Pons (tissue), 1 donor: ENCODE measurements at places on chromosomes 11 and 22.

DNA sequence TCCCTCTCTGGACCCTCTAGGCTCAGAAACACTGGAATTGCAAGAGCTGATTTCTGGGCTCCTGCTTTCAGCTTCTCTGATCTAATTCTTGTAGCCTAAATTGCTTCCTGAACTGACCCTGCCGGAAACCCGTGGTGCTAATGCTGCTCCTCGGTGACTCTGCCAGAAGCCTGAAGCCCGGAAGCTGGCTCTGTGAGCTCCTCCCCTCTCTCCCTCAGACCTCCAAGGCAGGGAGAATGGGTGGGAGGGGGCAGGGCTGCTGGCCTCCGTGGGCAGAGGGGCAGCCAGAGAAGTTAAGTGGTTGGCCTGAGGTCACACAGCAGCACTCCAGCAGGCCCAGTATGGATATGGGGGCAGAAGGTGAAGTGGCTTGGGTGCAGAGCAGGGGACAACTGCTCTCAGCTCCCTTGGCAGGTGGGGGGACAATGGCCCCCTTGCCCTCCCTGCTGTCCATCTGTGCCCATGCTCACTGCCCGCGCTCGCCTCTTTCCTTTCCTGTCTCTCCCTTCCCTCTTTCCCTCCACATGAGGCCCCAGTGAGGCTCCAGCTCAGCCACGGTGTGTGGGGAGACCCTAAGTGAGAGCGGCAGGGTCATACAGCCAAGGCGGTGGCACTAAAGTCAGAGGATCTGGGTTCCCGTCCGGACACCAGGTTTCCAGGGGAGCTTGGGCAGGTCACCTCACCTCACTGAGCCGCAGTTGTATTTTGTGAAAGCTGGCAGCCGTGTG is 16.2 kb downstream of the CAPN5 start:
- no peak for DNase-seq

DNA sequence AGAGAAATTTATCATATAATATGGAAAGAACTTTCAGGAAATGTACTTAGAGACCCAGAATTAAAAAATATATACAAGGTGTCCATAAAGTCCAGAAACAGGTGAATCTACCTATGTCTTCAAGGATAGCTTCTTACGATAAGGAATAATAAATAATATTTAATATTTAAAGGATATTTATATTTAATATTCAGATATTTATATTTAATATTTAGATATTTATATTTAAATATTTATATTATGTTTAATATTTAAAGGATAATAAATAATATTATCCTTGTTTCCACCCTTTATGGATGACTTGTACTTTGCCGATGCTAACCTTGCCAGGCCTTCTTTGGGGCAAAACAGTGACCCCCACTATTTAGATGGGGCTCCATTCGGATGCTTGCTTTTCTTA is 169.5 kb upstream of the CADM1 start:
- DNase-seq, result no peak

DNA sequence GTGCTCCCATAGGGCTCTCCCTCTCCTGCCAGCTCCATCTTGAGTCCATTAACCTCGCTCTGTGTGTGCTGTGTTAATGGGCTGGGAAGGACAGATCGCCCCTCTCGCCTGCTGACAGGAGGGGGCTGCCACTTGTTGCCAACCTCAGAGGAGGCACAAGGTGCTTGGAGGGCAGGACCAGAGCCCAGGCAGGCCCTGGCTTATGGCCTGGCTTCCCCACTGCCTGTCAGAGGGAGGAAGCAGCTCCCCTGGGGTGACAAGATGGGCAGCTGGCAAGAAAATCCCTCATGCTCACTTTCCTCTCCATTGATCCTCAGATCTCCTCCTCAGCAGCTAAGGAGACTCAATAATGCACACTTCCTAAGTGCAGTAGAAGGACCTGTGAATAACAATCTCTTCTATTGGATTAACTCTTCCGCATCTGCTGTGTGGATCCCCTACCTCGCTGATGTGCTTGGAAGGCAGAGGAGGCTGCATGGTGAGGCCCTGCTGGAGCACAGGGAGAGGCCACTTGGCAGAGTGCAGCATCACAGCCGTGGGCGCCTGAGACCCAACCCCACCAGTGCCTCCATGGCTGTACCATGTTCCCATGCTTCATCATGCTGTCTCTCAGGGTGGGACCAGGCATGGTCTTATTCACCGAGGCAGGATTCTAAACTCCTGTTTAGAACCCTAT is 70.3 kb downstream of the TRIM29 start:
- no peak for DNase-seq

DNA sequence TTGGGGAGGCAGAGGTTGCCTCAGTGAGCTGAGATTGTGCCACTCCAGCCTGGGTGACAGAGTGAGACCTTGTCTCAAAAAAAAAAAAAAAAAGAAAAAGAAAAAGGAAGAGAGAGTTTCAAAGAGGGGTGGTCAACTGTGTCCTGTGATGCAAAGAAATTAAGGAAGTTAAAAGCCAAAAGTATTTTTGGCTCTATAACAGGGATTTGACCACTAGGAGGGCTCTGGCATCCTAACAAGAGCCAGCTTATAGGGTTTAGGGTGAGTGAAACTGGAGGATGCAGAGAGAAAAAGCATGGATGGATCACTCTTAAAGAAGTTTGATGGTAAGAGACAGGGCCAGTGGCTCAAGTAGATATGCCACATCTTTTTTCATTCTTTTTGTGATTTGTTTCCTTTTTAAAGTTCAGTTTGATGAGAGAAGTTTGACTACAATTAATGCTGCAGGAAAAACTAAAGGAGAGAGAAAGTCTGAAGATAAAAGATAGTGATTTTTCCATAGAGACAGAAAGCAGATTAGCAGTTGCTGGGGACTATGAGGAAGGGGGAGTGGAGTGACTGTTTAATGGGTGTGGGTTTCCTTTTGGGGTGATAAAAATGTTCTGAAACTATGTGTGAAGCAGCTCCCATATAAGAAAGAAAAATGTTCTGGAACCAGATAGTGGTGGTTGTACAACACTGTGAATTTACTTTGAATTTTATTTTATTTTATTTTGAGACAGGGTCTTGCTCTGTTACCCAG is 11.1 kb upstream of the MICAL2 start:
- peak; percentile 25 for DNase-seq

DNA sequence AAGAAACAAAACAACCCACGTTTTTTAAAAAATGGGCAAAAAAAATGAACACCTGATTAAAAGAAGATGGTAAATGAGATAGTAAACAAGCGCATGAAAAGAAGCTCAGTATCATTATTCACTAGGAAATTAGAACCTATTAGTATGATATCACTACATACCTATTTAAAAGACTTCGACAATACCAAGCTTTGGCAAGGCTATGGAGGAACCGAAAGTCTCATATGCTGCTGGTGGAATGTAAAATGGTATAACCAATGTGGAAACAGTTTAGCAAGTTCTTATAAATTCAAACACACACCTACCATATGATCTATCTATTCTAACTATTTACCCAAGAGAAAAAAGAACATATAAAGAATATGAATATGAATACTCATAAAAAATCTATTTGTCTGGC is 143.8 kb downstream of the APOL5 start:
- DNase-seq, result no peak

DNA sequence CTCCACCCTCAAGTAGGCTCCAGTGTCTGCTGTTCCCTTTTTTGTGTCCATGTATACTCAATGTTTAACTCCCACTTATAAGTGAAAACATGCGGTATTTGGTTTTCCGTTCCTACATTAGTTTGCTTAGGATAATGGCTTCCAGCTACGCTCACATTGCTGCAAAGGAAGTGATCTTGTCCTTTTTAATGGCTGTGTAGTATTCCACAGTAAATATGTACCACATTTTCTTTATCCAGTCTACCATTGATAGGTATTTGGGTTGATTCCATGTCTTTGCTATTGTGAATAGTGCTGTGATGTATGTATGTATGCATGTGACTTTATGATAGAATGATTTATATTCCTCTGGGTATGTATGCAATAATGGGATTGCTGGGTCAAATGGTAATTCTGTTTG is 144.6 kb downstream of the BRD1 start:
- no peak for DNase-seq

DNA sequence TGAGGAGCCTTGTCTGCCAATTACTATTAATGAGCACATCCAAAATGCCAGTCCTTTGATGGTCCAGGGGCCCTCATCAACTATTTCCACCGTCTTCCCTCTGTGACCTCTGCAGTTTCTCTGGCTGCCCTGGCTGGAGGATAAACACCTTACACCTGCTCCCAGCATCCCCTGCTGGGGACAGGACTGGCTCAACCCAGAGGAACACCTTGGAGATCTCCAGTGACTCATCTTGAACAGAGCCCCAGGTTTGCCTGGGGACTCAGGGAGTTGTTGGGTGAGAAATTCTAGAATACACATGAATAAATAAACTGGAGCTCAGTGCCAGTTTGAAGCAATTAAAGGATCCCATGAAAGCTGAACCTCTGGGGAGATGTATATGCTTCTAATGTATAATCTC is 24.0 kb upstream of the ELF5 start:
- no peak for DNase-seq

- no peak for DNase-seq
Measured at GRCh38 chr11:35376613-35377012, 42.7 kb downstream of the SLC1A2 start.

DNA sequence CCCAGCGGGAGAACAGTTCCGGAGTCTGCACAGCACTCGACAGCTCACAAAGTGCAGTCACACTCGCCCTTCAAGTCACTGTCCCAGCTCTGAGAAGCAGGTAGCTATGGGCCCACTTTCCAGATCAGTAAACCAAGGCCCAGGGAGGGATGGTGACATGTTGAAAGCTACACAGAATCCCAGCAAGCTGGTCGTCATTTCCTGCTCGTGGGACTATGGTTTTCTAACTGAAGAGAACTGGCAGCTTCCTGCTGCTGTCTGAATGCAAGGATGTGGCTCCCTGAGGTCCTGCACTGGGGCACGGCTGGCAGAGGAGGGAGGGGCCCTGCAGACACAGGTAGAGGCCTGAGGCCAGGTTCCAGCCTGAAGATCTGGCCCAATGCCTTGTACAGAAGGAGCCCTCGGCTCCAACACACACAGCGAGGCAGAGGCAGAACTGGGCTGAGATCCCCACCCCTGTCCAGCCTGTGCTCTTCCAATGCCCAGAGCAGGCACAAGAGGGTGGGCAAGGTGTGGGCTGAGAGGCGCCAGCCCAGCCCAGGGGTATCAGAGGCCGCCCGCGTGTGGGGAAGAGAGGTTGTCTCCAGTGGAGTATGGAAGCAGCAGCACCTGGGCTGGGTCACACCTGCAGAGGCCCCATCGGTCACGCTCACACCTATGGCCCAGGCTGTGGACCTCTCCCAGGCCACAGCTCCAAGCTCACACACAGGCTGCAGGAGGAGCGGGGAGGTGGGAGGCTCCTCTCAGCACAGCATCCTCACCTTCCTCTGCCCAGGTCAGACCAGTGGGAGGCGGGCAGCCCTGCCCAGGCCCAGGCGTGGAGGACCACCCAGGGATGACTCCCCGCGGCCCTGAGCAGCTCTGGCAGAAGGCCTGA is 119.2 kb downstream of the PHF21B start:
- no peak for DNase-seq

GRCh38 chr22:40463017-40463631 is 92.7 kb downstream of the SGSM3 start:
- peak; percentile 66 for DNase-seq

- DNase-seq, result no peak
Measured at GRCh38 chr11:10641912-10642697, 51.5 kb downstream of the IRAG1 start.
